Esophagus muscularis mucosa (tissue), 4 donors: ENCODE measurements at places on chromosomes 3 and 15.

DNA sequence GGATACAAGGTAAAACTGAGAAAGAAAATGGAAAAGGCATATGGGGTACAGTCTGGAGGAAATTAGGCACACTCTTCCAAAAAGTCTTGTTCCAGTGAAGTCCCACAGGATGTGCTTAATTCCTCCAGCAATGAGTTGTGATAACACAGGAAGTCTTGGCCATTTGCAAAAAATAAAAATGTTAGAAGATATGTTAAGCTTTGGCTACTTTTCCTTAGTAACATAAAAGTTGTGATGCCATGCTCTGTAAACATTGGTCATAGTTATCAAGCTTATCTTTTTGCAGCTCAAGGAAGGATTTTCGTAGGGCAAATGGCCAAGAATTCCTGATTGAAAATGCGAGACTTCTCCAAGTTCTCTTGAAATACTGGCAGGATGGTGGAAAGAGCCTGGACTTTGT, 26.4 kb downstream of the LNP1 start:
- DNase-seq: no peak

DNA sequence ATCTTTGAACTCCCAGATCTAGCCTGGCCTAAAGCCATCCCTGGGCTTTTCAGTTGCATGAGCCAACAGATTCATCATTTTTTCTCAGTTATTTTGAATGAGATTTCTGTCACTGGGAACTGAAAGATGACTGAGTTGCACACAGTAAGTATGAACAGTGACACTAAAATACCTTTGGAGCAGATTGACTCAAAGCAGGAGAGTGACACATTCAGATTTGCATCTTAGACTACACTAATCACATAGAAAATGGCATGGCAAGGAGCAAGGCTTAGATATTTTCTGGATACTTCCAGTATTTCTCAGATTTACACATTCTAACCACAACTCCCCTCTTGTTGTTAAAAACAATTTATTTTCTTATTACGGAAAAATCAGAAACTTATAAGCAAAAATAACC, 32.8 kb downstream of the SEC62 start:
- DNase-seq: no peak

DNA sequence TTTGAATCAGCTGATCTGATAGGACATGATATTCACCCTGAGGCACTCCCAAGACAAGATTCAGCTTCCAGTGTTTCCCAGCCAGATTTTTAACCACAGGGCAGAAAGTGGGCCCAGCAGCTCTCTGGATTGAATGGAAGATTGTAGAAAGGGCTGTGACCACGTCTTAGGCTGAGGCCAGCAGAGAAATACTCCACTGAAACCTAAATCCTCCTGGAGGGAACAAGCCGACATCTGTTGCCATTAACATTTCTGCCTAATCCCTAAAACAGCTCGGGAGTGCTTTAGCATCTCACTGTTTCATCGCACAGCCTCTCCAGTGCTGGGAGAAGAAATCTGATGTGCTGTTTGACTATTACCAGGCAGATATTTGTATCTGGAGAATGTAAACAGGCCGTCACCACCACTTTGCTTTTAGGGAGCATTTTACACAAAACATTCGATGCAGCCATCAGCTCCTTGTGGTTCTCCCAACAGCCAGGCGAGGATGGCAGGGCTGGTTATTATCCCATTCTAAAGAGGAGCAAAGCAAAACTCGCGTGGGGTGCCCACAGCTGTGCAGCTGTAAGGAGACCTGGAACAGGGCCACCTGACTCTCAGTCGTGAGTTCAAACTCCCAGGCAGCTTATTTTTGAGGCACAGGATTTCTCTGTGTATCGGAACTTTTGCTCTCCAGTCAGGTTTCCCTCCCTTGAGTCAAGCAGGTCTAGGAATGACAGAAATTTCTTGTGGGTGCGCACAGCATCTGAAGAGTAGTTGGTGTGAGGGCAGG, 117.4 kb downstream of the LIPC start:
- no peak for DNase-seq

- DNase-seq: no peak
Observed at GRCh38 chr3:185929192-185930151, 8.3 kb downstream of the TRA2B start.

DNA sequence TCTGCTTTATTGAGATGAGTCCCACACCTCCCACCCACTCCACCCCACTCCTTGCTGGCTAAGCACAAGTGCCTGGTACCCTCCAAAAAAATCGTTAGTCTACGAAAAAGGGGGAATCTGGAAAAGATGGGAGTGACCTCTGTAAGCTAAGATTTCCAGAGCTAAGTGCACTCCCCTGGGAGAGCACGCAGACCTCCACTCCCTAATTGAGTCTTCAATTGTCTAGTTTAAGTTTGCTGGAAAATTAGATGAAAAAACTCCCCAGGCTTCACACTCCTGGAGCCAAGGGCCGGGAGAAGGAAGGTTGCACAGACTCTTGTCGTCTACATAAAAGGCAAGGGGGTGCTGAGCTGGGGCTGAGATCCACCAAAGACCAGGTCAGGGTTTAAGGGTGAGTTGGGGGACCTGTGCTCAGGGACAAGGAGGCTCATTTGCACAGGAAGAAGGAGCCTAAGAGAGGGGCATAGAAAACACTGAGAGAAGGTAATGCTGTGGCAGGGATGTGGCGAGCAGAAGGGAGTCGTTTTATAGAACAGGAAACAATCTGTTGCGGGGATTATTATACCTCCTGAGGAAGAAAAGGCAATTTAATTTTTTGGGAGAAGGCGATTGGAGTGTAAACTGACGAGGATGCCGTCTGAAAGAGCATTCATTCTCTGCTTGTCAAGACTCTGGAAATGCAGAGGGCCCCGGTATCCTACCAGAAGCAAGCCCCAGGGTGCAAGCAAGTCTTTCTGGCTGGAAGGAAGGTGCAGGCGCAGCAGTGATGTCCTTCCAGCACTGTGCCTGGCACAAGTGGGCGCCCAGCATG, 126.5 kb upstream of the DLG1 start:
- no peak for DNase-seq

- peak; percentile 83 for DNase-seq
Observed at GRCh38 chr3:54121414-54122323, 683 bp upstream of the CACNA2D3 start.

DNA sequence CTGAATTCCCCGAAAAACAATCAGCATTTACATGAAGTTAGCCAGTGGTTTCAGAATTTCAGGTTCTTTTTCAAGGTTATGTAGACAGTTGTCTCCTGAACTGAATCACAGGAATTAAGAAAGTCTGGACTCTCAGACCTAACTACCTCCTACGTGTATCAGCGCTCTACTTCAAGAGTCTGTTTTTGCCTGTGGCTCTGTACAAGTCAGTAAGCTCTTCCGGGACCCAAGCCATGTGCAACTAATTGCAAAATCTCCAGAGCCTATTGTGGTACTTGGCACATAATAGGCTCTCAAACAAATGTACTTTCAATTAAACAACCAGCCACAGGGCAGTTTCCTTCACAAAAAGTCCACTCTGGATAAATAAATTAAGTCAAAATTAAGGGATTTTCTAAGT, 414.2 kb downstream of the PDCD6IP start:
- DNase-seq: no peak

GRCh38 chr3:21328711-21329390, 422.2 kb downstream of the ZNF385D start:
- no peak for DNase-seq

GRCh38 chr15:95594496-95594895, 736.0 kb upstream of the NR2F2 start:
- no peak for DNase-seq

DNA sequence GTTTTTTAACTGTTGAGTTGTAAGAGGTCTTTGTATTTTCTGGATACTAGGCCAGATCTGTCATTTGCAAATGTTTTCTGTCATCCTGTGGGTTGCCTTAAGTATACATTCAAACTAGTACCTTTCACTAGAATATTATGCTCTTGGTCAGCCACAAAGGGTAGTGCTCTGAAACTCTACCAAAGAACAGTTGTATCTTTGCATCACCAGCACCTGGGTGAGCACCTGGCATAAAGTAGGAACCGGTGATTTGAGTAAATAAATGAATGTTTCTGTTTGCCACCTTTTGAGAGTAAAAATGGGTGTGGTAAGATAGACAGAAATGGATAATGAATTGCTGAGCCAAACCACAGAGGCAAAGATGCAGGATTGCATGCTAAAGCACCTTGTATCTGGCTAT, 98.7 kb downstream of the SLCO3A1 start:
- no peak for DNase-seq

- no peak for DNase-seq
Observed at GRCh38 chr3:172355836-172356235, 92.4 kb downstream of the GHSR start.

- DNase-seq: no peak
Observed at GRCh38 chr3:63931290-63931689, 19.1 kb upstream of the SCAANT1 start.

DNA sequence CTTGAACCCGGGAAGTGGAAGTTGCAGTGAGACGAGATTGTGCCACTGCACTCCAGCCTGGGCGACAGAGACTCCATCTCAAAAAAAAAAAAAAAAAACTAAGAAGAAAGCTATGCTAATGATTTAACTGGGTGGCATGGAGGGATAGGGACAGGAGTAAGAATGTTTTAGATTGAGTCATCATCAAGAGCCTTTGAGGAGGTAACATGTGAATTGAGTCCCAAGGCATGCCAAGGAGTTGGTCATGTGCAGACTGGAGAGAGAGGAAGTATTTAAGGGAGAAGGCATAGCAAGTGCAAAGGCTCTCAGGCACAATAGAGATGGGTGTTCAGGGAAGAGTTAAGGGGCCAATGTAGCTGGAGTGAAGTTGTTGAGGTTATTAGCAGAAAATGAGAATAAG, 9.1 kb downstream of the BNC1 start:
- peak; percentile 45 for DNase-seq

DNA sequence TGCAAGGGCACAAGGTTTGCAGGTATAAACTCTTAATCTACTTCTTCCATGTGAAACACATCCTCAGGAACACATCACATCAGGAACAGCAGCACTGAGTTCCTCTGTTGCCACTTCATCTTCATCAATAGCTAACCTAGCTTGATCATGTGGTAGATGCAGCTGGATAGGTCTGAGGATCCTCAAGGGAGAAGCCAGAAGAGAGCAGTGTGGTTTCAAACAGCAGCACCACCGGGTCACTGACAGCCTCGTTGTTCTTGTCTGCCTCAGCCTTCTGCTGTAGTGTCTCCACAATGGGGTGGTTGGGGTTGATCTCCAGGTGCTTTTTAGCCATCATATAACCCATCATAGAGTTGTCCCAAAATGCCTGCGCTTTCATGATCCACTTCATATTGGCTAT, 58.8 kb downstream of the ADAM10 start:
- no peak for DNase-seq

DNA sequence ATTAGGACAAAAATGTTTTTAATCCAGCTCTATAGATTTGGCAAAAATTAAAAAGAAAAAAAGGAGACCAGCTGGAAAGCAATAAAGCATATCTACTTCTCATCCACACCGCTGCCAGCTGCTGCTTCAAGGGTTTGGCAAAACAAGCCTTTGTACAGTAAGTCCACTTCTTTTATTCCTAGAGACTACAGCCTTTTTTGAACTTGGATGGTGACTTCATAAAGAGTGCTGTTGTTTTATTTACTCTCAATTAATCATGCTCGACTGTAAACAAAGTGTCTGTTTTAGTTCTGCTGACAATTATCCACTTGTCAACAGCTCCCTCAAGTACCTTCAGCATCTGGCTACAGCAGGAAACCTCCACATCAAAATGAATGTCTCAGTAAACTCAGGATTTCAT, 12.3 kb upstream of the FOXB1 start:
- DNase-seq: no peak
